Activated CD4-positive, alpha-beta T cell treated with anti-CD3 and anti-CD28 coated beads, Interleukin-2, amount 10 ng/mL, durations not matched to agents 24 days and 14 days (primary cell): ENCODE measurements at places on chromosomes 3 and 15.

- H3K4me3 ChIP-seq: no peak overlapping the region
- no peaks in the 10 kb centered on the region for H3K4me1 ChIP-seq
- H3K27ac ChIP-seq: no peak overlapping the region
- no peak for DNase-seq
- H3K36me3 ChIP-seq: no peaks in the 10 kb centered on the region
- H3K27me3 ChIP-seq: peaks cover 7% of the 10 kb centered on the region
Observed at GRCh38 chr3:123832692-123833397, 51.3 kb downstream of the MYLK start.

- H3K4me1 ChIP-seq: no peaks in the 10 kb centered on the region
- H3K4me3 ChIP-seq: no peak overlapping the region
- H3K36me3 ChIP-seq: no peaks in the 10 kb centered on the region
- no peak for DNase-seq
Observed at GRCh38 chr3:21747376-21747775, 3.6 kb downstream of the ZNF385D start.

GRCh38 chr3:46551615-46552014 is 14.5 kb downstream of the LRRC2 start:
- H3K4me1 ChIP-seq: peaks cover 12% of the 10 kb centered on the region
- H3K36me3 ChIP-seq: no peaks in the 10 kb centered on the region
- no peak for DNase-seq
- no peak overlapping the region for H3K4me3 ChIP-seq
- H3K27me3 ChIP-seq: peaks cover 47% of the 10 kb centered on the region

GRCh38 chr15:30865257-30865656 is 38.5 kb upstream of the FAN1 start:
- no peak overlapping the region for H3K27ac ChIP-seq
- no peak overlapping the region for H3K4me3 ChIP-seq

GRCh38 chr15:81795899-81796298 is 249.9 kb downstream of the MEX3B start:
- DNase-seq: no peak
- no peaks in the 10 kb centered on the region for H3K36me3 ChIP-seq
- no peaks in the 10 kb centered on the region for H3K27me3 ChIP-seq
- H3K27ac ChIP-seq: no peak overlapping the region
- H3K4me3 ChIP-seq: no peak overlapping the region
- no peaks in the 10 kb centered on the region for H3K4me1 ChIP-seq

DNA sequence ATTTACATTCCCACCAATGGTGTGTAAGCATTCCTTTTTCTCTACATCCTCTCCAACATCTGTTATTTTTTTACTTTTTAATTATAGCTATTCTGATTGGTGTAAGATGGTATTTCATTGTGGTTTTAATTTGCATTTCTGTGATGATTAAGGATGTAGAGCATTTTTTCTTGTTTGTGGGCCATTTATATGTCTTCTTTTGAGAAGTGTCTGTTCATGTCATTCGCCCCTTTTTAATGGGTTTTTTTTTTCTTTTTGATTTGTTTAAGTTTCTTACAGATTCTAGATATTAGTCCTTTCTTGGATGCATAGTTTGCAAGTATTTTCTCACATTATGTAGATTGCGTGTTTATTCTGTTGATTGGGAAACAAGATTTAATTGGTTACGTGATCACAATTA is 14.2 kb downstream of the RAP2B start:
- no peak for DNase-seq
- peaks cover 16% of the 10 kb centered on the region for H3K36me3 ChIP-seq
- H3K27me3 ChIP-seq: no peaks in the 10 kb centered on the region
- no peak overlapping the region for H3K4me3 ChIP-seq
- H3K27ac ChIP-seq: no peak overlapping the region
- H3K4me1 ChIP-seq: peaks cover 3% of the 10 kb centered on the region

- no peaks in the 10 kb centered on the region for H3K27me3 ChIP-seq
- H3K27ac ChIP-seq: no peak overlapping the region
- no peak overlapping the region for H3K4me3 ChIP-seq
- H3K4me1 ChIP-seq: no peaks in the 10 kb centered on the region
- no peak for DNase-seq
- no peaks in the 10 kb centered on the region for H3K36me3 ChIP-seq
Observed at GRCh38 chr3:173891272-173892100, 493.9 kb downstream of the NLGN1 start.

DNA sequence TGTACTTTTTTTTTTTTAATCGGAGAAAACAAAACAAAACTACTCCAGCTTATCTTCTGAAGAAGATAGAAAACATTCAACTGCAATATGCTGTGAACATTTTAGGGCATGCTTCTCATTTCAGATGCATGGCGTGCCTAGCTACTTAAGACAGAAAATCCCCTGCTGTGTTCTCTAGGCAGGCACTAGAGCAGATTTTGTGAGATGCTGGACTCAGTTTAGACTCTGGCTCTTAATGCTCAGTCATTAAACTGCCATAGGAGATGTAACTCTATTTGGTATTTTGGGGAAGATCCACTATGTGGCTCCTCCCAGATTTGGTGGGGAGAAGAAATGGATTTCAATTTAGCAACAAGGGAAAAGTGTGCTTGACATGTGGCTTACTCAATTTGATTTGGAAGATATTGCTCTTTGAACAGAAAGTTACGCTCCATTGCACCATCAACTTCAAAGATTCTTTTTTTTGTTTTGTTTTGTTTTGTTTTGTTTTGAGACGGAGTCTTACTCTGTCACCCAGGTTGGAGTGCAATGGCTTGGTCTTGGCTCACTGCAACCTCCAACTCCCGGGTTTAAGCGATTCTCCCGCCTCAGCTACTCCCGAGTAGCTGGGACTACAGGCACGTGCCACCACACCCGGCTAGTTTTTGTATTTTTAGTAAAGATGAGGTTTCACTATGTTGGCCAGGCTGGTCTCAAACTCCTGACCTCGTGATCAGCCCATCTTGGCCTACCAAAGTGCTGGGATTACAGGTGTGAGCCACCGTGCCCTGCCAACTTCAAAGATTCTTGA is 62.0 kb upstream of the LEKR1 start:
- no peak overlapping the region for H3K4me3 ChIP-seq
- no peaks in the 10 kb centered on the region for H3K36me3 ChIP-seq
- H3K27ac ChIP-seq: no peak overlapping the region
- peaks cover 6% of the 10 kb centered on the region for H3K4me1 ChIP-seq
- H3K27me3 ChIP-seq: no peaks in the 10 kb centered on the region

GRCh38 chr3:131795390-131796090 is 239.3 kb downstream of the CPNE4 start:
- no peak overlapping the region for H3K27ac ChIP-seq
- H3K27me3 ChIP-seq: peaks cover 9% of the 10 kb centered on the region
- no peak for DNase-seq
- H3K36me3 ChIP-seq: no peaks in the 10 kb centered on the region
- H3K4me3 ChIP-seq: no peak overlapping the region

- H3K4me3 ChIP-seq: no peak overlapping the region
- no peaks in the 10 kb centered on the region for H3K36me3 ChIP-seq
- no peak for DNase-seq
- peaks cover 2% of the 10 kb centered on the region for H3K27me3 ChIP-seq
- H3K27ac ChIP-seq: no peak overlapping the region
Observed at GRCh38 chr3:140501061-140501769, 176.6 kb upstream of the TRIM42 start.

- peaks cover 4% of the 10 kb centered on the region for H3K27me3 ChIP-seq
- DNase-seq: no peak
- H3K27ac ChIP-seq: no peak overlapping the region
- no peak overlapping the region for H3K4me3 ChIP-seq
- no peaks in the 10 kb centered on the region for H3K4me1 ChIP-seq
- H3K36me3 ChIP-seq: no peaks in the 10 kb centered on the region
Observed at GRCh38 chr15:23073890-23074646, 34.7 kb upstream of the TUBGCP5 start.

DNA sequence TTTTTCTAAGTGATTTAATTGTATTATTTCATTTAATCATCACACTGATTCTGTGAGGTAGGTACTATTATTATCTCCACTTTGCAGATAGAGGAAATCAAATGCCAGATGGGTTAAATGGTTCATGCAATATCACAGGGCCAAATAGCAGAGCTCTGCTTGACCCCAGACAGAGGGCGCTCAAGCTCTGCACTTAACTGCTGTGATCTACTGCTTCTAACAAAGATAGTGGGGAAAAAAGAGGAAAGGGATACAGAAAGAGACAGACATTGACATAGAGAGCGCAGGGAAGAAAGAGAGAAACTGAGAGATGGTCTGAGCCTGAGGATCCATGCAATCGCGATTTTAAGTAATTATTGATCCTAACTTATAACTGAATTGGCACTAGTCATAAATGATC is 279.1 kb upstream of the THRB start:
- H3K27me3 ChIP-seq: no peaks in the 10 kb centered on the region
- H3K4me3 ChIP-seq: no peak overlapping the region
- no peaks in the 10 kb centered on the region for H3K36me3 ChIP-seq
- H3K27ac ChIP-seq: no peak overlapping the region
- H3K4me1 ChIP-seq: no peaks in the 10 kb centered on the region

DNA sequence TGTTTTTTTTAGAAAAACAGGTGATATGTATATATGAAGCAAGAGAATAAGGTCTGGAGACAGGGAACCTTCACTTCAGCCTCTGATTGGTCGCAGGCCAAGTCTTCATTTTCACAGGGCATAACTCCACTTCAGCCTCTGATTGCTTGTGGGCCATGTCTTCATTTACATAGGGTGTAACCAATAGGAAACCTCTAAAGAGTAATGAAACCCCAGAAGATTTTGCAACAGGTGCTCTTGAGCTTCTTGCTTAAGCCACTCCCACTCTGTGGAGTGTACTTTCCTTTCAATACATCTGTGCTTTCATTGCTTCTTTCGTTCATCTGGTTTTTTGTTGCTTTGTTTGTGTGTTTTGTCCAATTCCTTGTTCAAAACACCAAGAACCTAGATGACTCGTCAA is 22.6 kb upstream of the SCG3 start:
- peak; percentile 9 for DNase-seq
- H3K27me3 ChIP-seq: peaks cover 11% of the 10 kb centered on the region
- H3K4me3 ChIP-seq: no peak overlapping the region
- no peaks in the 10 kb centered on the region for H3K4me1 ChIP-seq
- H3K36me3 ChIP-seq: no peaks in the 10 kb centered on the region

GRCh38 chr3:42698216-42698910 is 4.2 kb downstream of the HHATL start:
- H3K4me3 ChIP-seq: no peak overlapping the region
- no peak overlapping the region for H3K27ac ChIP-seq
- H3K36me3 ChIP-seq: no peaks in the 10 kb centered on the region
- H3K27me3 ChIP-seq: no peaks in the 10 kb centered on the region
- peaks cover 3% of the 10 kb centered on the region for H3K4me1 ChIP-seq
- no peak for DNase-seq

GRCh38 chr3:194476784-194477183 is 10.0 kb downstream of the ATP13A3 start:
- peaks cover 23% of the 10 kb centered on the region for H3K36me3 ChIP-seq
- H3K27ac ChIP-seq: no peak overlapping the region
- no peak for DNase-seq

GRCh38 chr15:89457086-89457485 is 39.3 kb downstream of the RHCG start:
- no peak for DNase-seq
- no peak overlapping the region for H3K27ac ChIP-seq
- no peaks in the 10 kb centered on the region for H3K4me1 ChIP-seq
- H3K27me3 ChIP-seq: peaks cover 8% of the 10 kb centered on the region
